ENCODE measurements at places on chromosomes 5 and 9. TPM values are rescaled to one million over a fixed set of nuclear protein-coding genes. Genes with fewer than 3 reads are reported as not detected.

Gene C6
- total RNA-seq = not detected

DNA sequence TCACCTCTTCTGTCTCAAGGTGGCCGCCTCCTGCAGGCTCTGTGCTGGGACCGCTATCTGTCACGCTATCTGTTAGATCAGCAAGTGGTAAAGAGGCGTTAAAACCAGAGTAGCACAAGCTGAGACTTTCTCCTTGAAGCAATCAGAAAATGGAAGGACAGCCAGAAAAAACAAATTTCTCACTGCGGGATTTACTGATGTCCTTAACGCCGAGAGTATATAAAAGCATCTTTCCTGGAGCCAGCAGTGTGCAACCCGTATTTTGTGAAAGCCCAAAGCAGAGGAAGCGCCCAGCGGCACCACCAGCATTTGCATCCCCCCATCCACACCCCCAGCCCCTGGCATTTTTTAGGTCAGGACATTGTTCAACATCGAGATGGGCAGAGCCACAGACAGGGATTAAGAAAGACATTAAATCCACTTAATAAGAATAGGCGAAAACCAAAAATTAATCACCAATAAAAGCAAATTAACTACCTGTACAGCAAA is 48.6 kb downstream of the DUSP1 start:
- no peak for DNase-seq

DNA sequence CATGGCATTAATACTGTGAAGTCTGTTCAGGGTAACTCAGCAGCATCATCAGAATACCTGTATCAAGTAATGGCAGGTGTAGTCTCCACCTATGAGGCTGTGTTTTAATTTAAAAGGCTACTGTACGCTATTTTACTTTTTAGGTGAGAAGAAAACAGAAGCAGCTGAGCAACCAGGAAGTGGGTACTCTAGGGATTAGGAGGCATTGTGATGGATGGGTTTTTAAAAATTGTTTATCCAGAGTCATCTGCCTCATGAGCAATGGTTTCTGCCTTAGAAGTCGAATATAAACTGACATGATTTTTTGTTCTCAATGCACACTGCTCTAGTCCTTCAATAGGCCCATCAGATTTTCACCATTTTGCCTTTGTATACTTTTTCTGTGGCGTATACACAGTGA is 42.6 kb downstream of the PSIP1 start:
- DNase-seq = no peak

- DNase-seq = no peak
Observed at GRCh38 chr9:37126214-37126788, 5.9 kb downstream of the ZCCHC7 start.

DNA sequence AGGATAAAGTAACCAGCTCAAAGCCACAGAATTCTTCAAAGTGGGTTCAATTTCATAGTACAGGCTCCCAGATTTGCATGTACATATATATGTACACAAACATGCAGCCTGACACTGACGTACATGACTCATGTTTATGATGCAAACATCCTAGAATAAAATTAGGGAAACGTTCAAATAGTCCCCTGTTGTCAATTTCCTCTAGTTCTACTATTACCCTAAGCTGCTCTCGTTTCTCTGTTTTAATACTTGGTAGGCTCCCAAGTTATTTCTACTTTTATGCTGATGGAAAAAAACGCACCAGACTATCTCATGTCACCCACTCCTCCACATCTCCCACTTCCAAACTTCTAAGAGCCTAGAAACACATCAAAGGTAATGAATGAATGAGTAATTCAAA is 229.7 kb downstream of the EPB41L4A start:
- DNase-seq = no peak

Gene PCDHA4
- not detected for total RNA-seq

- no peak for DNase-seq
Observed at GRCh38 chr9:127402401-127403090, 5.6 kb downstream of the SLC2A8 start.

- no peak for DNase-seq
Observed at GRCh38 chr5:125219710-125220109, 473.3 kb upstream of the ZNF608 start.

Gene CD14
- not detected for total RNA-seq

Gene PCDHA10
- total RNA-seq = 0.06 TPM

GRCh38 chr9:134366223-134367031 is 40.2 kb downstream of the RXRA start:
- DNase-seq = peak; percentile 36

DNA sequence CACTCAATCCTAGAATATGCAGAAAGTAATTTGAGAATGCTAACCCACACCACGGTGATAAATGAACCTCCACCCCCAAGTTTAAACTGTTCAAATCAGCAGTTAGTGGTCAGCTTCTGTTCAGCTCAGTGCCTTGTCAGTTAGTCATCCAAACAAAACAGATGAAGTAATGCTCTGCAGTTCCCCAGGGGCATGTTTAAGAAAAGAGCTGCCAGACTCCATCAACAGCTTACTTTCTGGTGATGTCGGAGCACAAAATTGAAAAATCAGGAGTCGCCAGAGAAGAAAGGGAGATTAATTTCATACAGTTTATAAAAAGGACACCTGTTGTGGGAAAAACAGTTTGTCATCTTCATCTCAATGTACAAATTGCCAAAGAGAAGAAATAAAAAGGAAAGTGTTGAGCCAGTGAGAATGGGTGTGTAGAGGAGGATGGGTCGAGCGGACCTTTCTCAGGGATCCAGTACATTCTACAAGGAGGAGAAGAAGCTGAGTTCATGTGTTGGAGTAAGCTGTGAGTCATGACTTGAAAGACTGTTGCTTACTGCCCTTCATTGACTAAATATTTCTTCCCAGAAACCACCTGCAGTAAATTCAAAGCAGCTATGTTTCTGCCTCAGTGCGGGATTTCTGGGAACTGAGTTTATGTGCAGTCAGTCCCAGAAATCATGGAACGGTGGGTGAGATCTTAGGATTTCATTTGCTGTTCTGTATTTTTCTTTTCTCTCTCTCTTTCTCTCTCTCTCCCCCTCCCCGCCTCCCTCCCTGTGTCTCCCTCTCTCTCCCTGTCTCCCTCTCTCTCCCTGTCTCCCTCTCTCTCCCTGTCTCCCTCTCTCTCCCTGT is 13.7 kb downstream of the TRIO start:
- peak; percentile 95 for DNase-seq

DNA sequence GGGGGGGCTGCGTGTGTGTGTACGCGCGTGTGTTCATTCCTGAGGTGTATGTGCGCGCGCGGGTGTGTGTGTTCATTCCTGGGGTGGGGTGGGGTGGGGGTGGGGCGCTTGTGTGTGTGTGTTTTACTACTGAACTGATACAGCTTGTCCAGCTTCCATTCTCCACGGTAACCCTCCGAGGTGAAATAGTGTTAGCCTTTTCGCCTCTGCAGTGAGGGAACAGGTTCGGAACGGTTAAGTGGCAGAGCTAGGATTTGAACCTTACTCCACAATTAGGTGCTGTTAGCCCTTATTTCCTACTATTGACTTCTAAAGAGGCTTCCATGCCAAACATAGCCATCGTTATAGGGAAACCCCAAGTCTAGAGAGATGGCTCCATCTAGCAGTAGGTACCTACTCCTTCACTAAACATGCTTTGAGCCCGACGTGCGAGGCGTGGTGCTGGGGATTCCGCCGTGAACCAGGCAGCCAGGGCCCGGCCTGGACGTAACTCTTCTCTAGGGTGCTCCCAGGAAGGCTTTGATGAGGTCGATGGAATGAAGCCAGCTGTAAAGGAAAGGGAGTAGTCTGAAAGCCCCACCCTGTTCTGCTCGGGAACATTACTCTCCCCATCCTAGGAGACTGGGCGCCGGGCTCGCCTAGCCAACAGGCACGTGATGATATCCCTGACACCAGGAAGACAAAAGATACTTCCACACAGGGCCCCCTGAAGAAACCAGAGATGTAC is 782 bp upstream of the SKP1 start:
- DNase-seq = no peak

- DNase-seq = no peak
Observed at GRCh38 chr5:140293091-140293848, 9.6 kb downstream of the PFDN1 start.

- no peak for DNase-seq
Observed at GRCh38 chr9:14345354-14346230, 31.7 kb upstream of the NFIB start.

- no peak for DNase-seq
Observed at GRCh38 chr5:152364172-152364571, 40.9 kb downstream of the NMUR2 start.

Gene RNF183
- total RNA-seq = not detected

- DNase-seq = no peak
Observed at GRCh38 chr5:77683171-77683732, 44.7 kb upstream of the OTP start.

Gene SVEP1
- total RNA-seq = 0.29 TPM

Gene OR1Q1
- total RNA-seq = not detected

Gene NUP188
- 67.3 TPM for total RNA-seq

GRCh38 chr9:109088221-109088620 is 31.5 kb downstream of the TMEM245 start:
- DNase-seq = no peak

Gene SLC25A51
- total RNA-seq = 30.9 TPM

Gene SV2C
- total RNA-seq = not detected

DNA sequence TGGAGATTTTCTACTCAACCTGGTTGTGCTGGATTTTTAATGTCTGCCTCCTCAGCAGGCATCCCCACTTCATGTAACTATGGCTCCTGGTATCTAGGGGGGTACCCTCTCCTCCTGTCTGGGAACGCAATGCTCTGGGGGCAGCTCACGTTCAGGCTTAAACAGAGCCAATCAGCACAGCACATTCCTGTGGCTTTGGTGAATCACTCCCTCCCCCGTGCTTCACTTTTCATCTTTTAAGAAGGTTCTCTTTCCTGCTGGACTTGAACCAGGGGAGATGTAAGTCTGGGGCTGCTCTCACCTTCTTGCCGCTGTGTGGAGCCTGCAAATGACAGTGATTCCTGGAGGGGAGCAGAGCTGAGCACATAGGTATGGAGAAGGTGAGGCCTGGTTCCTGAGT is 101.2 kb downstream of the MSX2 start:
- no peak for DNase-seq

DNA sequence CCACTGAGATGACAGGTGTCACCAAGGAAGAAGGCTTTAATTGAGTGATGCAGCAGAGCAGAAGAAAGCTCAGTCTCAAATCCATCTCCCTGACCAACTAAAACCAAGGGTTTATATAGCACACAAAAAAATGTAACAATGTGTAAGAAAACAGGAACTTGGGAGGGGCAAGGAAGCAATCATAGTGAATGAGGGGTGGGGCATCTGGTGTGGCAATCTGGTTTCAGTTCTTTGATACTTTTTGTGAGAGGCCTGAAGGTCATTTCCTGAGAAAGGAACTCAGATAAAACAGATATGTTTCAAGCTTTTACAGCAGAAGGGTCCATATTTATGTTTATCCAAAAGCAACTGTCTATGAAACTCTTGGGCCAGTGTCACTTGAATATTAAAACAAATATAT is 19.7 kb downstream of the CD180 start:
- DNase-seq = no peak

DNA sequence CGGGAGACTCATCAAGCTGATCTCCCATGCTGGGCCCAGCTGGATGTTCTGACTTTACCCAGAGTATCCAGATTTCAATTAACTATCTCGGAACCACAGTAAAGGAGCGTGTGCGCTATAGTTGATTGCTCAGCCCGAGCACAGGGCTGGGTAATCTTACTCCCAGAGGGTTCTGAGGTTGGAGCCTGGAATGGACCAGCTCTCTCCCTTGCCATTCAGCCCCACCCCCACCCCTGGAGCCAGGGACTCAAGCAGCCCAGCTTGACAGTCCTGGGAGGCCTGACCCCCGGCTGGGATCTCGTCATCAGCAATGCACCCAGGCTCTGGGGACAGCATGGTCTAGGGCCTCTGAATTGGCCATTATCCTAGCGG is 23.7 kb upstream of the PTGES start:
- DNase-seq = no peak

Gene CCL21
- not detected for total RNA-seq

DNA sequence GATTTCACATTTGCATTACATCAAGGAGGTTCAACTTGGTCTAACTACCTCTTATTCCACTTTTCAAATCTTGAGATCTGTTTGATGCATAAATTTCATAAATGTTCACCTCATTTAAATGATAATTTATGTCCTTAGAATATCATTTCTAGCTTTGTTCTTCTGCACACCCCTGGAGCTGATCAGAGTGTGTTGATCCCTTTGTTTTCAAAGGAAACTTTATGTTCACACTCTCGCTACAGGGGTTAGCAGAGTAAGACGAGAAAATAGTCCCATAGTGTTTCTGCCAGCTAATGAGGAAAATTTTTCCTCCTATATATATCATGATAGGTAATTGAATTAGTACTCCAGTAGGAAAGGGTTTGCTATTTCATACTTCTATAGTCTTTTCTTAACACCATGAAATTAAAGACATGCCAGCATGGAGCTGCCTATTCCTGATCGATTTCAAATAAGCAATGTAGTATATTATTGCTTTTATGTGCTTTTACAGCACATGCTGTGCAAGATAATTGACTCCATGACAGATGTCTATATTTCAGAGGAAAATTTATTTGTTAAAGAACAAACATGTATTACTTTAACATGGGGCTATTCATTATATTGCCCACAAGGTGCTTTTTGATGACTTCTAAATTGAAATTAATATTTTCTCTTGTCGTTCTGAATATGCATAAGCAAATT is 4.8 kb upstream of the PAM start:
- DNase-seq = no peak

All from epithelial cell of proximal tubule (primary cell).